DMS153 (cell line): ENCODE measurements at places on chromosomes 13 and 19.

DNA sequence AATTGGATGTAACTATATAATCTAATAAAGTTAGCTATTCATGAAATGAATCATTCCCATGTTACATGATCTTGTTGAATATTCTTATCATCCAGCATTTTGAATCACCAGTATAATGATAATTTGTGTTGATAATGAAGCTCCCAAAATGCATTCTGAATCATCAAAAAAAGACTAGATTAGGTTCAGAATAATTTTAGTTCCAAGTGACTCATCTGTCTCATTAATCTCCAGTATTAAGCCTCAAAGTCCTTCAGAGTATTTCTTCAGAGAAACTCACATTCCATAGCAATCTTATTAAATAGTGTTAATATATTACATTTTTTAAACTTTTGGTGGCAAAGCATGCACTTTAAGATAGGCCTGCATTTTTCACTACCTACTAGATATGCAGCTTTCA, 207.5 kb downstream of the SLITRK5 start:
- no peak for DNase-seq

DNA sequence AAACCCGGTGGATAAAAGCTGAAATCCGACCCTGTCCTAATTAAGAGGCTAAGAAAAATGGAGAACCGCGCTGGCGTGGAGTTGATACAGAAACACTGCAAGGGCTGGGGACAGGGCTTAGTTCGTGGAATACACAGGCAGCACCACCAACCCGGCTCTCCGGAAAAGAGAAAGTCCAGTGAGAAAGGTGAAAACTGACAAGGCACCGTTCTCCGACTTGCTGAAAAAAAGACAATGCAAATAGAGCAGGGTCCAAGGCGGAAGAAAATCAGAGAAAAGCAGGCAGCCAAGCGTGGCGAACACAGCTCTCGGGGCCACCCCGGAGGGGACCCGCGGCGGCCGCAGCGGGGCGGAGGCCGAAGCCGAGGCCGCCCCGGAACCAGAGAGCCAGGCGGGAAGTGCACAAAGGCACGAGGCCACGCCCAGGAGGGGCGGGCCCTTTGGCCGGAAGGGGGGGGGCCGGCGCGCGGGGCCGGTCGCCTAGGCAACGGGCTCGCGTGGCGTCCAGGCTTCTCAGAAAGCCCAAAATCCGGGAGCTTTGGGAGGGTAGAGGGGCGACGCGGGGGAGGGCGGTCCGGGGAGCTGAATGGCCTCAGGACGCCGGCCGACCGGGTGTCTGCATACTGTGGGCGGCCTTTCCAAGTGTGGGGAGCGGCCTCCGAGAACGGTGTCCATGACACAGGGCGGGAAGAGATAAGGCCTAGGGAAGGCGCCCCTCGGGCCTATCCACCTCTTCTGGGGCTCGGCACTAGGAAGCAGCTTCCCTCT, 1.2 kb upstream of the ING1 start:
- peak; percentile 78 for DNase-seq

DNA sequence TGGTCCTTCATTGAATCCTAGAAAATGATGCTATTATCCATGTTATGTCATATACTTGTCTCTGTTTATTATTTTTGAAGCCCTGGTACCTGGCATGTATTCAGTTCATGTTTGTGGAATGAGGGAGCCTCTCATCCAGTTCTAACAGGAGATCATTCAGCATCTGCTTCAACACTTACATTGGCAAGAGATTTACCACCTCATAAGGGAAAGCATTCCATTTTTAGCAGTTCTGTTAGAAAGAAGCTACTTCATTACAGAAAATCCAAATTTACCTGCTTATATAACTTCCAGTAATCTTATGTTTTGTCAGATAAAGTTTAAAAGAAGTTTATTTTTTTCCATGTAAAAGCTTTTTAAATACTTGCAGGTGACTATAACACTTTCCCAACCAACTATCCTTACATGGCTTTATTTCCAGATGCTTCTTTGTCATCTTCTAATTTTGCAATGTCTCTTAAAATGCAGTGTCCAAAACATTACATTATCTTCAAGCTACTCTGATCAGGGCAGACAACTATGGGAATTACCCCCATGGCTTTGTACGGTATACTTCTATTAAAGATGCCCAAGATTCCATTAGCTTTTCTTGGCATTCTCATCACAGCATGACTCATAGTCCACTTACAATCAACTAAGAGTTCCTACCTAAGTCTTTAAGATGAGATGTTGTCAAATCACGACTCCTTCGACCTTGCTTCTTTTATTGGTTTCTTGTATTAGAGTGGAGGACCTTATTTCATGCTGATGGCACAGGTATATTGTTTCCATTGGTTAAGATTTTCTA, 262.1 kb downstream of the PCDH9 start:
- DNase-seq = no peak

DNA sequence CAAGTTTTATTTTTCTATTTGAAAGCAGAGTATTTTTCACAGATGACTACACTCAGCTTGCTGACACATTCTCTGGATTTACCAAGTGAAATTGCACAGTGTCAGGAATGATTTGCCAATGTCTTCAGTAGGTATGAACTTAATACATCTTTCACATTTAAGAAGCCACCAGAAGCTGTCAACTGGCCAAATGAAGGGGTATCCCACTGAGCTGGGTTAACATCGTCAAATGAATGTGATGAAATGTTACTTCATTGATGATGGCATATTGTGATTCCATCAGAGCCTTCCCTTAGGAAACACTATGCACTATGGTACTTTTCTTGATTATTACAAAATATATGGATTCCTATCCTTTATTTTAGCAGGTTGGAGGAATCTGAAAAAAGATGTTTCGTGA, 592.3 kb downstream of the FGF9 start:
- no peak for DNase-seq

DNA sequence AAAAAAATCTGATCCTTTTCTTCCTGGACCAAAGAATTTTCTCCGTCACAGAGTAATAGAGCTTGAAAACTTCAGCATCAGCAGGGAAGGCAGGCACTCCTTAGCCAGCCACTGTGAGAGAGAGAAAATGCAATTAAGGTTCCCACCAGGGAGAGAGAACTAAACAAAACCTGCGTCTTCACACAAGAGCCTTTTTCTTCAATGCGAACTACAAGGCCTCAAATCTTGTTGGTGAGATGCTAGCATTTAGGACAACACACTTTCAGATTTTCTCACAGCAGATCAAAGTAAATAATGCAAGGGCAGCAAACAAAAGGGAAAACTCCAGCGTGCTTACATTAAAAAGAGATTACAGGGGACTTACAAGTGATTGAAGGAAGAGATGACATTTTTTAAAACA, 80.1 kb downstream of the DACH1 start:
- DNase-seq = no peak

DNA sequence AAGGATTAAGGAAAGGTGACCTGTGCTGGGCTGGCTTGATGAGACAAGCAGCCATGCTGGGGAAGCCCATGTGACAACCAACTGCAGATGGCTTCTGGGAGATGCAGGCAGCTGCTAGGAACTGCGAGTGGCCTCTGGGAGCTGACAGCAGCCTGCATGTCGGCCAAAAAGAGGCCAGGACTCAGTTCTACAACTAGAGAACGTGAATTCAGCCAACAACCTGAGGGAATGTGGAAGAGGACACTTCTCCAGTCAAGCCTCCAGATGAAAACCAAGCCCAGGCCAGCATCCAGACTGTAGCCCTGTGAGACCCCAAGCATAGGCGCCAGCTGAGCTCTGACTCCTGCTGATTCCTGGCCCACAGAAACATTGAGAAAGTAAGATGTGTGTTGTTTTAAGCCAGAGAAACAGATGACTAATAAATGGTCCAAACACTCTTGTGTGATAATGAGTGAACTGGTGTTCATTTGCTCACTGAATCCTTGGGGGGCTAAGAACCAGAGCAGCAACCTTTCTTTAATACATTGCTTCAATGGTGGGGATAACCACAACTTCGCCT, 45.0 kb downstream of the SLC7A1 start:
- no peak for DNase-seq

- no peak for DNase-seq
Observed at GRCh38 chr13:109859898-109860297, 73.5 kb upstream of the IRS2 start.

DNA sequence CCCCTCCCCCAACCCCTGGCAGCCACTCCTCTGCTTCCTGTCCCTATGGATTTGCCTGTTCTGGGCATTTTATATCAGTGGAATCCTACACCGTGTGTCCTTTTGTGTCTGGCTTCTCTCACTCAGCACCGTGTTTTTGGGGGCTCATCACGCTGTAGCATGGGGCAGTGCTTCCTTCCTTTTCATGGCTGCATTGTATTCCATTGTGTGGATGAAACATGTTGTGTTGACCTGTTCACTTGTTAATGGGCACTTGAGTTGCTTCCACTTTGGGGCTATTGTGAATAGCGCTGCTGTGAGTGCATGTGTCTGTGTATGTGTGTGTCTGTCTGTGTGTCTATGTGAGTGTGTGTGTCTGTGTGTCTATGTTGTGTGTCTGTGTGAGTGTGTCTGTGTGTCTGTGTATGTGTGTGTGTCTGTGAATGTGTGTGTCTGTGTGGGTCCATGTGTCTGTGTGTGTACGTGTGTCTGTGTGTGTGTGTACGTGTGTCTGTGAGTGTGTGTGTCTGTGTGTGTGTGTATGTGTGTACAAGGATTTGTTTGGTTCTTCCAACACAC, 57.2 kb downstream of the AP1M1 start:
- no peak for DNase-seq

- peak; percentile 19 for DNase-seq
Observed at GRCh38 chr13:101514695-101515275, 62.3 kb downstream of the ITGBL1 start.

GRCh38 chr19:8489561-8490394, 12.7 kb downstream of the PRAM1 start:
- no peak for DNase-seq

- DNase-seq = no peak
Observed at GRCh38 chr19:48186541-48186991, 16.1 kb downstream of the ZSWIM9 start.

- DNase-seq = no peak
Observed at GRCh38 chr13:75372517-75372916, 109.5 kb downstream of the TBC1D4 start.

DNA sequence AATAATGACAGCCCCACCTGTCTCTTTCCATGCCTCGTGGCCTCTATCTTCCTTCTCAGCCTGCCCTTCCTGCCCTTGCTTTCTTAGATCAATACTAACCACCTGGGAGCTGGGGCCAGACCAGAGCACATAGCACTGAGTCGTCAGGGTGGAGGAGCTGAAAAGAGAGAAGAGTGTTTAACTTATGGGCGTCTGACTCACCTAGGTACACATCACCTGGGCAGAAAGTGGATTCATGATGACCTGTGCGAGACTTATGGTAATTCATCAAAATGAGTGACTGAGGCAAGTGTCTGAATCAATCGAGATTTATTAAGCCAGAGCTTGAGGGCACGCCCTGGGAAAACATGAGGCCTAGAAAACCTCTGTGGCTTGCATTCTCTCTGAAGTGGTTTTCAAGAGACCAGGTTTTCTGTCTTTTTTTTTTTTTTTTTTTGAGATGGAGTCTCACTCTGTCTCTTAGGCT, 19.2 kb downstream of the CEACAM6 start:
- peak; percentile 99 for DNase-seq

DNA sequence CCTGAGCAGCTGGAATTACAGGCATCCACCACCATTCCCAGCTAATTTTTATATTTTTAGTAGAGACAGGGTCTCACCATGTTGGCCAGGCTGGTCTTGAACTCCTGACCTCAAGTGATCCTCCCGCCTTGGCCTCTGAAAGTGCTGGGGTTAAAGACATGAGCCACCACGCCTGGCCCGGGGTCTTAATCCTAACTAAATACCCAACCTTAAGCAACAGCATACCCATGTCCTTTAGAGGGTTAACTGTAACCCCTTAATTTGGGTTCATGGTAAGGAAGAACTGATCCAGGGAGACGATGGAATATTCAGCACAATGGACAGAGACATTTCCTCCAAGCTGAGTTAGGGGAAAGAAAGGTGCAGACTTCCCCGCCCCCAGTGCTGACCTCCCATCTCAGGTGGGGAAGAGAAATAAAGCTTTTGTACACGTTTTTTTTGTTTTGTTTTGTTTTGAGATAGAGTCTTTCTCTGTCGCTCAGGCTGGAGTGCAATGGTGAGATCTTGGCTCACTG, 8.7 kb upstream of the GALP start:
- DNase-seq = no peak

- DNase-seq = peak; percentile 15
Observed at GRCh38 chr13:45899406-45899805, 47.9 kb upstream of the SIAH3 start.

GRCh38 chr19:2329149-2329478, 630 bp downstream of the SPPL2B start:
- DNase-seq = no peak

GRCh38 chr13:109131698-109132257, 502.4 kb downstream of the MYO16 start:
- no peak for DNase-seq
